ENCODE measurements at places on chromosomes 6 and 20.
A peak's percentile ranks its signal among the peaks of the same experiment; 100 is the strongest.

GRCh38 chr20:1538655-1539054 lies 18.9 kb downstream of the SIRPD start:
- no peak for DNase-seq

DNA sequence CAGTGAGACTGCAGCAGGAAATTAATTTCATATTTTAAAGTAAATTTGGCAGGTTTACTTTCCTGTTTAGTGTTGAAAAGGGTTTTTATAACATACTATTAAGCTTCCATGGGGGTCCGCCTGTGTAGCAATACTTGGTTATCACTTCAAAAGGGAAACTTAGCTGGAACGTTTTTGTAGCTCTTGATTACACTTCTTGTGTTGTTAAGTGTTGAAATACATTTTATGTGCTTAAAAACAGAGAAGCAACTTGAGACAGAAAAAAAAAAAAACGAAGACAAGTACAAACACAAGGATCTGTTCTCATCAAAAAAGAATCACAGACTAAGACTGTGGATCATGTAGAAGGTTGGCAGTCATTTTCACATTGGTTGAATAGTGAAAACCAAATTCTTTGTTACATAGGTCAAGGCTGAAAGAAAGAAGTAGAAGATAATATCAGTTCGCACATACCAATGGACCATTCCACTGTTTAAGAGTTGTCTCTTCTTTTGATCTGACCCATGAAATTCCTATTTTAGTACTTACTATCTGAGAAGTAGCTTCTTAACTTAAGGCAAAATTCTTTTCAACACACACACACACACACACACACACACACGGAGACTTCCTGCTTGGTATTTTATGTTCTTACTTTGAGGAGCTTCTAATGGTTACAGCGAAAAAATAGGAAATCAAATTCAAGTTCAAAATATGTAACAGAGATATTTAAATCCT lies 113.9 kb upstream of the SLC35B3 start:
- DNase-seq = no peak

DNA sequence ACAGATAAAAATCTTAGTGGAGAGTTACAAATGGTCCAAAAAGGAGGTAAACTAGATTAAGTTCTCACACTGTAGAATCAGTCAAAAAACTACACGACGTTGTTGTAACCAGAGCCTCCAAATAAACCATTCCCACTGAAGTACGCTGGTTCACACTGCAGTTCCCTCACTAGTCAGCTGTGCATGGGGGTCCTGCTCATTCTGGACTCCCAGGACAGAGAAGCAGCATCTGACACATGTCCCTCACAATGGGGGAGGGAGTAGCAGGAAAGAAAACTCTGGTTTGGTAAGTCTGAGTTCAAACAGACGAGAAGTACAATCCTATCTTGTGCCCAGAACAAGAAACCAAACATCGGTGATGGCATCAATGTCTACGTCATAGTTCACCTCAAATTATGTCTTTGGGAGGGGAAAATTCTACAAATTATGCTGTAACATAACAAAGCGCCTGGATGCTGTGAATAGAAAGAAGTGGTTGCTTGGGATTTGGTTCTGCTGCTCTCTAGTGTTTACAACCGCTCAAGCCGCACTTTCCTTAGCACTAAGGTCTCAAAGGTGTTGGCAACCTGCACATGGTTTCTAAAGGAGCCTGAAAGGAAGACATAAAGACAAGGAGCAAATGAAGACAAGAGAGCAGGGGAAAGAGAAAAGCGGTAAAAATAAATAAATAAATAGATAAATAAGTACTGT lies 208.0 kb downstream of the GMDS start:
- DNase-seq = no peak

DNA sequence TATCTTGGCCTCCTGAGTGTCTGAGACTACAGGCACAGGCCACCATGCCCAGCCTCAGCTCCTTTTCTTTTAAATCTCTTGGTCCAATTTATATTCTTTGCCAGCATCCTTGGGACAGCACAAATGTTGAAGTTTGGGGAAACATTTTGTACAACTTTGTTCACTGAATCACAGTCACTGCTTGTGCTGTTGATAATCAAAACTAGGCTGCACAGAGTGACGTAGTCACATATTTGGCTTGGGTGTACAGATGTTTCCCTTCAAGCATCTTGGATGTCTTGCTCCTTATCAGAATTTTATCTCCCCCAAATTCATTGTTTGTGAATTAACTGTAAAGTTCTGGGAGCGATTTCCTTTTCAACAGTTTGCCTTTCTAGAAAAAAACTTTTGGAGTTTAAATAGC lies 17.9 kb downstream of the CARMIL1 start:
- DNase-seq = no peak

GRCh38 chr6:136113736-136114173 lies 136.4 kb downstream of the MTFR2 start:
- no peak for DNase-seq

DNA sequence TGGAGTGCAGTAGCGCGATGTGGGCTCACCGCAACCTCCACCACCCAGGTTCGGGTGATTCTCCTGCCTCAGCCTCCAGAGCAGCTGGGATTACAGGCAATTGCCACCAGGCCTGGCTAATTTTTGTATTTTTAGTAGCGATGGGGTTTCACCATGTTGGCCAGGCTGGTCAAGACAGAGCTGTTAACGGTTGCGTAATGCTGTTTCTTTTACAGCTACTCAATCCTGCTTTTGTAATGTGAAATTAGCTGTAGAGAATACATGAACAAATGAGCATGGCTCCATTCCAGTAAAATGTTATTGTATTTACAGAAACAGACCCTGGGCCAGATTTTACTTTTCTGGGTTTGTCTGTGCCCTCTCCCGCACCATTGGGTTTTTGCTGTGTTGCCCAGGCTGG lies 1.9 kb downstream of the PNLDC1 start:
- no peak for DNase-seq

DNA sequence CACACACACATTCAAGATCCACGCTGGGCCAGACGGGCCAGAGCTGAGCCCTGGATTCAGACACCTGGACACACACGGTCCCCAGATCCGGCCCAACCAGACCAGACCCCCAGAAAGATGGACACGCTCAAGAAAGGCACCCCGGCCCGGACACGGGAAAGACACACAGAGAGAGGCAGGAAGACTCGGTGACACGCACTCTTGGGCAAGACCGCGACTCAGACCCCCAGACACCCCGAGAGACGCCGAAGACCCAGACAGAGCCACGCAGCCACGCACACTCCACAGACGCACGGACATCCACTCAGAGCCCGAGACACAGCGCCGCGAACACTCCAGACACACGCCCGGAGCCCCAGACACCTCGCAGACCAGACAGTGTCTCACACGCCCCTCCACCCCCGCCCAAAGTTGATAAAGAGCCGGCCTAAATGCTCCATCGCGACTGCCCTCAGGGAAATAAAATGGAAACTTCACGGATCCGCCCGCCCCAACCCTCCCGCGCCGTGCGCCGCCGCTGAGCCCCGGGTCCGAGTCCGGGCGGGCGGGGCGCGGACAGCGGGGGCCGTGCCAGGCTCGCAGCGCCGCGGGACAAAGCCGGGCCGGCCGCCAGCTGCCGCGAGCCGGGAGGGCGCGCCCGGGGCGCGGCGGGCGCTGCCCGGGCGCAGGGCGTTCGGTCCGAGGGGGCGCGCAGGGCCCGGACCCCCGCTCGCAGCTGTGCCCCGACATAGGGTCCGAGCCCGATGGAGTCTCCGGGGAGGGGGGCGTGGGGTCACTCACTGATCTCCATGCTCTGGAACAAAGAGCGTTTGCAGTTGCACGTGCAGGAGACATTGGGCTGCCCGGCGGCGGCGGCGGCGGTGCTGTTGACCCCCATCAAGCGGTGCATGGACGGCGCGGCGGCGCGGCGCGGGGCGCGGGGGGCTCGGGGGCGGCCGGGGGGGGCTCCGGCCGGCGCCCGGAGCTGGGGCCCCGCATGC lies 831 bp downstream of the PMEPA1 start:
- no peak for DNase-seq

GRCh38 chr20:51884561-51884960 lies 82.2 kb upstream of the SALL4 start:
- DNase-seq = no peak

DNA sequence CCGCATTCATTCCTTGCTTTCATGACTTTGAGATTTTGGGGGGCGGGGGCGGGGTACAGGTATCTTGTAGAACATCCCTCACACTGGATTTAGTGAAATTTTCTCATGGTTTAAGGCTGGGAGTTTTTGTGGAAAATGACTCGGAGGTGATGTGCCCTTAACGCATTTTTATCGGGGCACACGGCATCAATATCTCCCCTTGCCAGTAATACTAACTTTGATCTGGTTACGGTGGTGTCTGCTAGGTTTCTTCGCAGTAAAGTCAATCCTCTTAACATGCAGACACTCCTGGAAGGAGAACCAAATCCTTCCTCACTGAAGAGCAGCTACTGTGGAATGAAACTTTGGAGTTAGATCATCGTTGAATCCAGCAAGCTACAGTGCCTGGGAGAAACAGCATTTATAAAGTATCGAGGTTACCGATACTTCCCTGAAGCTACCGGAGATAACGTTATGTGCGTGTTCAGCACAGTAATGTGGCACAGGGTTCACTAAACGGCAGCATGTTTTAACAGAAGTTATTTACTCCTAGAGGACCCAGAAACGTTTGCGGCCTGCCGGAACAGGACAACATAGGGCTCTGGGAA lies 1.2 kb upstream of the DYNLRB1 start:
- no peak for DNase-seq

GRCh38 chr20:44187054-44187771 lies at the start of gene JPH2:
Gene JPH2, minus strand, starts transcription at chr20:44187188. Its CDS starts 483 bp downstream, at chr20:44186705.
- DNase-seq = no peak

DNA sequence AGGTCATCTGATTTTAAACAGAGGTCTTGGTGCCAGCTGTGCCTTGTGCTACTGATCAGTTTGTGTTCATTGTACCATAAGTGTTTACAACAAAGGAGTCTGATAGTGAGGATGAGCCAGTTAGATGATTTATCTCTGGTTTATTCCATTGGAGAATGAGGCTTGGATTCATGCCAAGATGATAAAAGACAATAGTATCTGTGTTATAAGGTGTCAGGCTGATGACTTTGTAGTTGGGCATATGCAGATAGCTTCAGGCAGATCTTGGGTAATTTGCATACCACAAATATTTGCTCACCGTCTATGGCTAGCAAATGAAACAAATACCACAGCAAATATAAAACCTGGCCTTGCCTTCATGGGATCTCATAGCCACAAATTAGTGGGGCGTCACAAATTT lies 43.3 kb upstream of the PHACTR2 start:
- no peak for DNase-seq

GRCh38 chr6:147055821-147056392 lies 148.3 kb upstream of the STXBP5 start:
- no peak for DNase-seq

DNA sequence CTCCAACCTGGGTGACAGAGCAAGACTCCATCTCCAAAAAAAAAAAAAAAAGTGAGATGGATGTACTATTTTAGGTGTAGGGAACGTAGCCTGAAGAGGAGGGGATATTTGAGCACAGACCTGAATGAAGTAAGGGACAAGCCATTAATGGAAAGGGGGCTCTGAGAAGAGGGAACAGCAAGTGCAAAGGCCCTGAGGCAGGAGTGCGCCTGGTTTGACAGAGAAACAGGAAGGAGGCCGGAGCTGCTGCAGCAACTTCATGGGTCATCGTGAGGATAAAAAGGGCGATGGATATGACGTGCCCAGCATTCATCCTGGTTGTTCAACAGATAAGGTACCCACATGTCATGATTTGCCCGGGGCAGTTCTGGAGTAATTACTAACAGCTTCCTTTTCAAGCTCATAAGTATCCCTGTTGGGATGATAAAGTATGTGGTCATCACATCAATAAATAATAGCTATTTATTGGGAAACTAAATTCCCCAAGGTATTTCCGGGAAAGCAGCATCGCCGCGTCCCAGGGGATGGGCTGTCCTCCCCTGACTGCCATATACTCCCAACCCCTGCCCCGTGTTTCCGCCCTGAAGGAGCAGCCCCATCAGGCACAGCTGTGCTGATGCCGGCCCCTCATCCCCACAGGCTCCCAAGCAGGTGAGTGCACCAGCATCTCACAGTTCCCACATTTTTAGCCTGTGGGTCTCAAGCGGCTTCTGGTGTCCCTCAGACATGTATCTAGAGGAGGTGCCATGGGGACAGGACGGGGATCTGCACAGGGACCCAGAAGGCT lies 43.4 kb downstream of the DLGAP4 start:
- no peak for DNase-seq

DNA sequence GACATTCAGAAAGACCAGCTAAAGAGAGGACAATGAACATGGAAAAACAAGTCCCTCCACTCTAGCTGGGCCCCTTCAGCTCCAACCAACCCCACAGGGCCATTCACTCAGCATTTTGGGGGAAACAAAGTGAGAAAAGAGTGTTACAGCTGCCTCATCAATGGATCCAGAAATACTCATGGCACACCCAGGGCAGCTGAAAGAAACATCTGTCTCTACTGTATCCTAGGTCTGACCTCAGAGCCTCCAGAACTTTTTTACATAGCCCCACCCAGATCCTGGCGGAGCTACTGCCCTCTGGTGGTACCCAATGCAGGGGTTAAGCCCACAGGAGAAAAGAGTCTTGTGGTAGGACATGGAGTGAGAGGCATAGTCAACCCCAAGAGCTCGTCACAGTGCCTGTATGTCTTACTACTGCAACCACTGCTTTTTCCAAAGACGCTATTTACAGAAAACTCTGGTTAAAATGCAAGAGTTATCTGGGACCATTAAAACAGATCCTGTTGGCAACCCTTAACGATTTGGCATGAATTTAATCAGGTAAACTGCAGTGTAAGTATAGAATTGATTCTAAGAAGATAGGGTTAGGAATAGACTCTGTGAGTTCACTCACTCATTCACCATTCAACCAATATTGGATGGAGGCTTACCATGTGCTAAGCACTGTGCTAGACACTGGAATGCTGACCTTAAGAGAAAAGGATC lies 37.4 kb upstream of the FAM83C start:
- peak; percentile 57 for DNase-seq

DNA sequence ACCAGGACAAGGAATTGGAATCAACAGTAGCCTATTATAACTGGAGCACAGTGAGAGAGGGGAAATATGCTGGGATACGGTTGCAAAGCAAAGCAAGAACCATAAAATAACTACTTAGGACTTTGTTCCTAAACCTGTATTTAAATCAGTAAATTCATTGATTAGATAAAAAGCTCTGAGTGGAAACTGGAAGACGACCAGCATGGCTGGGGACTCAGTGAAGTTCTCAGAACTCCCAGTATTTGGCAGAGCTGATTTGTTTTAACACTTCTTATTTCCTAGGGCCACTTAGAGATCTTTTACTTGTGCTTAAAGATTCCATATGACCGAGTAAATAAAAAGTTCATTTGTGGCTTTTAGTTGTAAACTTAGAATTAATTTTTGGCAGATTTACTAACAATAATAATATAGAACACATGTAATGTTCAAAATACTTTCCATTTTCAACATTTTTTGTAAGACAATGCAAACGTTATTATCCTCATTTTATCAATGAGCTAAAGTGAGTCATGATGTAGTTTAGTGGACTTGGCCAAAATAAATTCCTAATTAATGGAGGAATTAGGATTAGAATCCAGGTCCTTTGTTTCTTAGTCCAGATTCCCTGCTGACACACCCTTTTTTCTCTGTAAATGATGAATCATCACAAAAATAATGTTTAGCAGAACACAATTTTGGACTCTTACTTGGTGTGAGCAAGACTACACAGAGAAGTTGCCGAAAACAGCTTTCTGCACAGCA lies 392.9 kb downstream of the GJA1 start:
- DNase-seq = no peak

- no peak for DNase-seq
Measured at GRCh38 chr6:146071781-146072180, 42.9 kb downstream of the GRM1 start.
